ENCODE measurements at places on chromosomes 7 and 10. TPM values are rescaled to one million over a fixed set of nuclear protein-coding genes. Genes with fewer than 3 reads are reported as not detected.

- H3K4me3 ChIP-seq, result no peak overlapping the region
- peaks cover 9% of the 10 kb centered on the region for H3K27me3 ChIP-seq
- no peaks in the 10 kb centered on the region for H3K4me1 ChIP-seq
- no peak for DNase-seq
Measured at GRCh38 chr10:75925999-75926398, 494.6 kb downstream of the LRMDA start.

GRCh38 chr7:151273651-151274390 is 25.3 kb upstream of the SMARCD3 start:
- H3K36me3 ChIP-seq, result no peaks in the 10 kb centered on the region
- H3K4me1 ChIP-seq, result peaks cover 28% of the 10 kb centered on the region
- no peak for DNase-seq
- no peaks in the 10 kb centered on the region for H3K27me3 ChIP-seq
- no peak overlapping the region for H3K27ac ChIP-seq

DNA sequence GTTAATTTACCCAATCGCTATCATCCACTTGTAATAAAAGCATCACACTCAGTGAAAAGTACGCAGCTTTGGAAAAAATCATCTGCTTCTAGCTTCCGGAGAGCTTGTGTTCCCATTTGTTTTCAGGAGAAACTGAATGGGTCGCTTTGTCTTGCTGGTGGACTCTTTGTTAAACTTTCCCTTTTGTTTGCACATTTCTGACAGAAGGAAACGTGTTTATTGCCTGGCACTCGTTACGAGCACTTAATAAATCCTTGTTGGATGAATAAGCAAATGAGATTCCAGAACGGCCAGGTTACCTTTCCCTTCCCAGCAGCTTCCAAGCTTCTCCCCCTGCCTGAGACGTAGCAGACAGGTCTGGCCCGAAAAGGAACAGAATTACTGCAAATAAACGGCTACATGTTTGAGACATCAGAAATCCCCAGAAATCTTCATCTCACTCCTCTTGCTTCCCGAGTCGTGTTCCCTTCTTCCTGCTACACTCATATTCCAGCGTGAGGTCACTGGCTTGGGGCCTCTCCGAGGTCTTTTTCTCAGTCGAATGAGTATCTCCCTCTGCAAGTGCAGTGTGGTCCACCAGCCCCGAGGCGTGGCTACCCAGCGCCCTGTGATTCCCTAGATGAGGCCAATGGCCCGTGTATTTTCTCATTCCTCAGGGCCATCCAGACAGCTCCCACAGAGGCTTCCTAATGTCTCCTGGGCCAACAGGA is 167.2 kb downstream of the FRMD4A start:
- H3K27me3 ChIP-seq, result peaks cover 17% of the 10 kb centered on the region
- H3K27ac ChIP-seq, result no peak overlapping the region
- H3K4me3 ChIP-seq, result no peak overlapping the region
- H3K36me3 ChIP-seq, result no peaks in the 10 kb centered on the region

DNA sequence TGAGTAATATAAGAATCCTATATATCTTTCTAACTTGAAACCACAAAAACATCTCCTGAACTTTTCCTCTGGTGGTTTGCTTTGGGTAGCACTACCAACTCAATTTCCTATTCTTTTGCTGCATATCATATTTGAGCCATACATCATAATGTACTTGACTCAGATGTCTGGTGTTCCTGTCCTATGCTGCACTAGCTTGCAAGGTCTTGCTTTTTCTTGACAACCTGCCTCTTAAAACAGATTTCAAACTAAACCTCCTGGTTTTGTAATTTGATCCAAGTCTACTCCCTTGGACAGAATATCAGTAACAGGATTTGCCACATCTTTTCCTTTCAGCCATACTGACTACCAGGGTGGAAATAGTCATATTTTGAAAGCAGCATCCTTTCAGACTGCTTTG is 520.3 kb upstream of the LRRTM3 start:
- H3K36me3 ChIP-seq, result no peaks in the 10 kb centered on the region
- H3K4me3 ChIP-seq, result no peak overlapping the region
- H3K4me1 ChIP-seq, result no peaks in the 10 kb centered on the region

DNA sequence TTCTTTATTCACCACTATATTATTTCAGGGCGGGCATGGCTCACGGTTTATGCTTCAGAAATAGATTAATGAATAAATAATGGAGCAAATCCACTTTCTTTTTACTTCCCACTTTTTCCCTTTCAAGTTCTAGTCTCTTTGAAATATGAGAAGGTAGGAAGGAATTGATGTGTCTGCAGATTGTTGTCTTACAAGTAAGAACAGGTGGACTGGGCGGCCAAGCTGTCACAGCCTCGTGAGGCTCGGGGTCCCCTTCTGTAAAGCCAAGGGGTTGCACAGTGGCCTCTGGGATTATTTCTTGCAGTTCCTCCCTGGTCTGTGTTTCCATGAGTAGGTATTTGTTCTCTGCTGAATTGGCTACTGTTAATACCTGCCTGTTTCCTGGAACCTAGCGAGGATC is 11.2 kb downstream of the VWA2 start:
- H3K27ac ChIP-seq, result no peak overlapping the region
- no peaks in the 10 kb centered on the region for H3K4me1 ChIP-seq
- H3K36me3 ChIP-seq, result no peaks in the 10 kb centered on the region

DNA sequence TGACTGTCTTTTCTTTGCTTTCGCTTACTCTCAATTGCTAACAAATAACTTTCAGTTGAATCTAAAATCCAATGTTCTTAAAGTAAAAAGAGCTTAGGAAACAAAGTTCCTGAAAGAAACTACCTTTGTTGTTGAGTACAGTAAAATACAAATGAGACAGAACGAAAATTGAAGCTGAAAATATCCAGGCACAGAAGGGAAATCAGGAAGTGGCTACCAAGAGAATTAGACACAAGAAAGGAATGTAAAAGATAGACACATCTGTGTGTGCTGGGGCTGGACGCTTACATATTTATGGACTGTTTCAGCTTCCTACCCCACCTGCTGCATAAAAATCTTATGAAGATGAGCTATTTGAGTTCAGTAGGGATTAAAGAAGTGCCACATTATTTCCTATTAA is 161.7 kb upstream of the PLXDC2 start:
- H3K4me3 ChIP-seq, result no peak overlapping the region
- no peak for DNase-seq
- H3K27ac ChIP-seq, result no peak overlapping the region
- no peaks in the 10 kb centered on the region for H3K36me3 ChIP-seq
- H3K4me1 ChIP-seq, result no peaks in the 10 kb centered on the region
- H3K27me3 ChIP-seq, result no peaks in the 10 kb centered on the region

DNA sequence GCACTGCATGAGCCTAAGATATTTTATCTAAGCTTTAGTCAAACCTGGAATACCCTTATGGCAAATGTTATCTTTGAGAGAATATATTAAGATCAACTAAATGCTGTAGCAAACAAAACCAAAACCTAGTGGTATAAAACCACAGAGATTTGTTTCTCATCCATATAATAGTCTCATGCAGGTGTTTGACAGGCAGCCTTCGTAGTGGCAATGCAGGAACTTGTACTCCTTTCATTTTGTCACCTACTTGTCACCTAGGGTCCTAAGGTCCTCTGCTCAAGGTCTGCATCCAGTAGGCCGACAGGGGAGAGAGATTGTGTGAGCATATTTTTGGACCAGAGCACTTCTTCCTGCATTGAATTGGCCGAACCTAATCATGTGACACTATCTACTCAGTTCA is 352.6 kb downstream of the GPR37 start:
- no peaks in the 10 kb centered on the region for H3K36me3 ChIP-seq
- H3K27ac ChIP-seq, result no peak overlapping the region
- no peaks in the 10 kb centered on the region for H3K27me3 ChIP-seq
- H3K4me1 ChIP-seq, result no peaks in the 10 kb centered on the region
- H3K4me3 ChIP-seq, result no peak overlapping the region

GRCh38 chr10:88165849-88166271 is 302.4 kb downstream of the PTEN start:
- DNase-seq, result no peak
- no peak overlapping the region for H3K4me3 ChIP-seq
- peaks cover 18% of the 10 kb centered on the region for H3K4me1 ChIP-seq

DNA sequence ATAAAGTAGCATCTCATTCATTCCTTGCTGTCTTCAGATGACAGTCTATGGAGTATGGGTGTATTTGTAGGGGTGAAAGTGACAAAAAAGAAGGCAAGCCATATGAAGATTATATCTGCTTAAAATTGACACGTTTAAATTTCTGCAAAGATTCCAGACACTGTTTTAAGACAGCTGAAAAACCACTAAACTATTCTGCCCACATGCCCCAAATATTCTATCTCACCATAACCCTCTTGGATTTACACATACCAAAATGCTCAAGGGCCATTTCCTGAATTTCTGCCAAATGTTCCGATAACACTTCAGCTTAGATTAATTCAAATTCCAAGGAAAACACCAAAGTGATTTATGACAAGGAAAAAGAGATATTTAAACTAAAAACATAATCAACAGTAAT is 99.9 kb upstream of the IL6 start:
- no peak for DNase-seq
- H3K36me3 ChIP-seq, result no peaks in the 10 kb centered on the region
- H3K27me3 ChIP-seq, result peaks cover 43% of the 10 kb centered on the region
- no peak overlapping the region for H3K4me3 ChIP-seq
- H3K4me1 ChIP-seq, result no peaks in the 10 kb centered on the region

DNA sequence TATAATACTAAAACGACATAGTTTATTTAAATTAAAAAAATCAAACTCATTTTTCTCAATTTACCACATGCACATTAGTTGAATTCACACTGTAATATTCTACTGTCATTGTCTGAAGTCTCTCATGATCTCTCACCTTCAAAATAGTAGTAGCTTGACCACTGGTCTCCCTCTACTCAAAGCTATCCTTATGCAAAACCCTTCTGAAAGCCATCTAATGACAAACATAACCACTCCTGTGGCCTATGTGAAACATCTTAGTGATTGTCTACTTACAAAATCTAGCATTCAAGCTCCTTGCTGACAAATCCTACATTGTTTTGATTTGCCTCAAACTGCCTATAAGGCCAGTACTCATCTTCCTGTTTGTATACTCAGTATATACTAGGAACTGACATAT is 606.0 kb upstream of the GHITM start:
- no peaks in the 10 kb centered on the region for H3K27me3 ChIP-seq
- H3K27ac ChIP-seq, result no peak overlapping the region
- no peaks in the 10 kb centered on the region for H3K36me3 ChIP-seq
- H3K4me3 ChIP-seq, result no peak overlapping the region
- no peak for DNase-seq

DNA sequence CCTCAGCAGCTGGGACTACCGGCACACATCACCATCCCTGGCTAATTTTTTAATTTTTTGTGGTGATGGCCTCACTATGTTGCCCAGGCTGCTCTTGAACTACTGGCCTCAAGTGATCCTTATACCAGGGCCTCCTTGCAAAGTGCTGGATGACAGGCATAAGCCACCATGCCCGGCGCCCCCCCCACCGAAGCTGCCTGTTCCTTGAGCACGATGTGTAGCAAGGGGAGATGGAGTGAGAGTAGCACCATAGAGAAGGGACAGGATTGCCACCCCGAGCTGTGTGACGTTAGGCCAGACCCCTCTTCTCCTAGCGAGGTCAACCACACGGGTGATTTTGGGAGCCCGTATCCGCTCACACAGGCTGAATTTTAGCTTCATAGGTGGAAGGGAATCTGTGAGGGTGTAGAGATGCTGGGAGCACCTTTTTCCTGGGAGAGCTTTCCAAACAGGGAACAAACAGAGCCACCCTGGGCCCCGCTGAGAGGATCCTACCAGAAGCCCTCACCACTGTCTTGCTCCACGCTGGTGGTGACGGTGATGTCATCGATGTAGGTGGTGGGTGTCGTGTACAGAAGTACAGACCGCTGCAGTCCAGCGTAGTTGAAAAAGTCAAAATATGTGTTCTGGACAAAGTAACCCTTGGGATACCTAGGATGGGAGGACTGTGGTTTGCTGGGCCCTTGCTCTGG is 3.0 kb downstream of the GUSB start:
- H3K27me3 ChIP-seq, result no peaks in the 10 kb centered on the region
- H3K27ac ChIP-seq, result no peak overlapping the region
- DNase-seq, result no peak
- H3K4me3 ChIP-seq, result no peak overlapping the region
- H3K4me1 ChIP-seq, result peaks cover 4% of the 10 kb centered on the region
- H3K36me3 ChIP-seq, result peaks cover 8% of the 10 kb centered on the region

GRCh38 chr7:146053492-146053891 is 63.1 kb upstream of the CNTNAP2 start:
- no peak overlapping the region for H3K27ac ChIP-seq
- no peak for DNase-seq
- no peaks in the 10 kb centered on the region for H3K27me3 ChIP-seq
- no peak overlapping the region for H3K4me3 ChIP-seq
- no peaks in the 10 kb centered on the region for H3K36me3 ChIP-seq

DNA sequence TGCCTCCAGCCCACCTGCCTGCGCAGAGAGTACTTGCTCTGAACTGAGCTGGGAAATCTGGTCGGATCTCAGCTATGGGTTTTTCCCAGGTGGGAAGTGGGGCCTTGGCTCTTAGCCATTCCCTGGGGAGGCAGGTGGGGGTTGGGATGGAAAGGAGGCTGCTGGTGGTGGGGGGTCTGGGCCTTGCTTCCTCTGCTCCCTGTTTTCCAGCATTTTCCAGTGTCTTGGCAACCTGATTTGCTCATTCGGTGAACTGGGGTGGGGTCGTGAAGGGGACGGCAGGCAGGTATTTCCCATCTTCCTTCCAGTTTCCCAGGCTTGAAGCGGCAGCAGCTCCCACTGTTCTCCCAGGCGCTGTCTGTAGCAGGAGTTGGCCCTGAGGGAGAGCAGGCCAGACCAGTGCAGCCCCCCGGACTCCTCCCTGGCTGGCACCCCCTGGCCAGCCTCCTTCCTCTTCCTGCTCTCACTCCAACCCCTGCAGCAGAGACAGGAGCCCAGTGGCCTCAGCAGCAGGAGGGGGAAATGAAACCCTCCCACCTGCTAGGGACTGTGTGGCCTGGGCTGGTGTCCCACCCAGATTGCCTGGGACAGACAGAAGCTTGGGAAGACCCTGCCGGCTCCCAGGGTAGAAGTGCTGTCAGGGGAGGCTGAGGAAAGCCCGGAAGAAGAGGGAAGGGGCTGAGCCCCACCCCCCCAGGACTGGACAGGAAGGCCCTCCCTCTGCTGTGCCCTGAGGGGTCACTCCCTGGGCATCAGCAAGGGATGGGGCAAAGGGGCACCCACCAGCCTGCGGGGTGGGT is 6.6 kb downstream of the TRIM8 start:
- peak overlapping the region; percentile 85 for H3K4me3 ChIP-seq
- H3K27ac ChIP-seq, result peak overlapping the region; percentile 99
- peaks cover 71% of the 10 kb centered on the region for H3K4me1 ChIP-seq
- DNase-seq, result no peak
- H3K36me3 ChIP-seq, result peaks cover 22% of the 10 kb centered on the region

- H3K27me3 ChIP-seq, result peaks cover 4% of the 10 kb centered on the region
- H3K4me3 ChIP-seq, result no peak overlapping the region
- no peak for DNase-seq
- no peaks in the 10 kb centered on the region for H3K36me3 ChIP-seq
- no peaks in the 10 kb centered on the region for H3K4me1 ChIP-seq
- no peak overlapping the region for H3K27ac ChIP-seq
Measured at GRCh38 chr7:157904211-157904865, 567.5 kb downstream of the DNAJB6 start.

GRCh38 chr10:135601-136464 is 578 bp downstream of the ZMYND11 start:
- peak; percentile 81 for DNase-seq
- H3K27me3 ChIP-seq, result no peaks in the 10 kb centered on the region
- H3K4me3 ChIP-seq, result peak overlapping the region; percentile 84
- peak overlapping the region; percentile 80 for H3K27ac ChIP-seq

HOXA7 gene
- not detected for total RNA-seq

STAMBPL1 gene
- 48.3 TPM for total RNA-seq

ZNF655 gene
- 134 TPM for total RNA-seq

TMEM209 gene
- 43.9 TPM for total RNA-seq

ABHD11 gene
- total RNA-seq, result 24.7 TPM

KIF11 gene
- 53.7 TPM for total RNA-seq

PDIA4 gene
- total RNA-seq, result 56.8 TPM

LIPF gene
- total RNA-seq, result not detected

DOCK1 gene
- 0.06 TPM for total RNA-seq
